ENCODE measurements at places on chromosomes 3 and 15.

DNA sequence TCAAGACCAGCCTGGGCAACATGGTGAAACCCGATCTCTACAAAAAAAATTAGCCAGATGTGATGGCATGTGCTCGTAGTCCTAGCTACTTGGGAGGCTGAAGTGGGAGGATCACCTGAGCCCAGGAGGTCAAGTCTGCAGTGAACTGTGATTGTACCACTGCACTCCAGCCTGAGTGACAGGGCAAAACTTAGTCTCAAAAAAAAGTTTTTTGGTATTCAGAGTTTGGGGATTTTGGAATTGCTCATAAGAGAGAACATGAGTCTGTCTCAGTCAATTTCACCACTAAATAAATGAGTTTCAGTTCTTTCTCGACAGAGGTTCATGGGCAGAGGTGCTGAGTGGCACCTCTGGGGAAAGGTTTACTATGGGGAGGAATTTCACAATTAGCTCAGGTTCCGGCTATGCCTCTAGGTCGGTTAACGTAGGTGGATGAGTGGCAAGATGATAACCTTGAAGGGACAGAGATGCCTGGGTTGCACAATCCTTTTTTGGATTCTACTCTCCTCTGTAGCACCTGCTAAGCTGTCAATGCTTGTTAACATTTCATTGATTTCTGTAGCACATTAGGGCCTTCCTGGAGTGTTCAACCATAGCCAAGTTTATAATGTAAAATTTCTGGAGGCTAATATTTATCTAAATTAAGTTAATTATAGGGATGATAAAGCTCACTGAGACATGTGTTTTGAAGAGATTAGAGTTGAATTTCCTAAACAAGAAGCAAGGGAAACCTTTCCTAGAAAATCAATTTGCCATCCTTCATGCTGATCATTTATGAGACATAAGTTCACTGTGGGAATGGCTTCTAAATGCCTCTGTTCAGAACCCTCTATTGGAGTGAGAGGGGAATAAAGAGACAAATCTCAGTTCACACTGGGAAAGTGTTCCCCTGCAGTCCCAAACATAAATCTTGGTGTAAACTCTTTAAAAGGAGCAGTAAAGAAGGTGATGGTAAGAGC, 37.4 kb upstream of the DCP1A start:
- no peak for DNase-seq

DNA sequence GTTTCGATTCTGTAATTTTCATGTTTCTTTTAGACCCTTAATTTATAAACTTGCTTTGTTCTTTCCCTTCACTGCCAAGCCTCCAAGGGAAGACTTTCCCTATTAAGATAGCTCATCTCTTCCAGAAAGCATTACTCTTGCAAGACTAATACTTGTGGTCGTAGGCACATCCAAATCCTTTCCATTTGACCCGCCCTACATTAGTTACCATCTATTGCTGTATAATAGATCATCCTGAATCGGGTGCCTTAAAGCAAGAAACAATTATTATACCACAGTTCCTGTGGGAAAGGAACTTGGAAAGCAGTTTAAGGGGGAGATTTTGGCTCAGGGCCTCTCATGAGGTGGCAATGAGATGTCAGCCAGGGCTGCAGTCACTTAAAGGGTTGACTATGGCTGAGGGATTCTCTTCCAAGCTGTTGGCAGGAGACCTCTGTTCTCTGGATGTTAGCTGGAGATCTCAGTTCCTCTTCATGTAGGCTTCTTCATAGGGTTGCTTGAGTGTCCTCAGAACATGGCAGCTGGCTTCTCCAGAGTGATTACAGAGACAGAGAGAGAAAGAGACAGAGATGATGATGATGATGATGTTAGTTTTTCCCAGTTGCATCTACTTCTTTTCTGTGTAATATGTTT, 570.4 kb upstream of the TGFBR2 start:
- no peak for DNase-seq

DNA sequence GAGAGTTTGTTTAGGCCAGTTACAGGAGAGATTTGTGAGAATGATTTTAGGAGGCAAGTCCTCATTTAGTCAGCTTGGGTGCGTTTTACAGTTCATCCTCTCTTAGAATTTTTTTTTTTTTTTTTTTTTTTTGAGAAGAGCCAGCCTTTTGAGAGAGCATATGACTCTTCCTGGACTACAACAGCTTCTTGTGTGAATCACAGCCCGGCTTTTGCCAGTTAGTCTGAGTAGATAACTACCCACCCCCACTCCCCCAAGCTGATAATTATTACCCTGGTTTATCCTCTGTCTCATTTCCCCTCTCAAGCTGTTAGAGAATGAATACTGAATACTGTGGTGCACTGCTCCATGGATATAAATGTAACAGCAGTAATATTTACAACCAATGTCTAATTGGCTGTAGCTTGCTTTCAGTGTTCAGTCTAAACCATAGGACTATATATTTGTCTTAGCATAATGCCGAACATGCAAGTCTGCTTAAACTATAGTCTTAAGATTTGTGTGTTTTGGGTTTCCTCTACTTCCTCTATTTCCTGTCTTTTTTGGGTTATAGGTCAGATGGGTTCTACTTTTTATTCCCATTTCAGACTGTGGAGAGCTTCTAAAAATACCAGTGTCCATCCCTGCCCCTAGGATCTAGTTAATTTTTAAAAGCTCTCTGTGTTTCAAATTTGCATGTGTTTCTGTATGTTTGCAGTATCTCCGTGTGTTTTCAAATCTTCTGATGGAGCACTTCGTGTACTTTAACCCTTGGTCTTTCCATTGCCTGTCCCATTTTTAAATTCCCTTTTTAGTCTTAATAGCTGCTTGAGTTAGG, 8.0 kb downstream of the CHD2 start:
- DNase-seq = no peak

- DNase-seq = no peak
These were observed 67.1 kb downstream of the CRYGS start for GRCh38 chr3:186477033-186477432.

GRCh38 chr15:60340207-60340921, 57.4 kb downstream of the ANXA2 start:
- DNase-seq = no peak

GRCh38 chr3:159766563-159767185, 222.0 kb upstream of the IL12A start:
- DNase-seq = peak; percentile 61
